T1000 (cell line): ENCODE measurements at places on chromosomes 2 and 18.

DNA sequence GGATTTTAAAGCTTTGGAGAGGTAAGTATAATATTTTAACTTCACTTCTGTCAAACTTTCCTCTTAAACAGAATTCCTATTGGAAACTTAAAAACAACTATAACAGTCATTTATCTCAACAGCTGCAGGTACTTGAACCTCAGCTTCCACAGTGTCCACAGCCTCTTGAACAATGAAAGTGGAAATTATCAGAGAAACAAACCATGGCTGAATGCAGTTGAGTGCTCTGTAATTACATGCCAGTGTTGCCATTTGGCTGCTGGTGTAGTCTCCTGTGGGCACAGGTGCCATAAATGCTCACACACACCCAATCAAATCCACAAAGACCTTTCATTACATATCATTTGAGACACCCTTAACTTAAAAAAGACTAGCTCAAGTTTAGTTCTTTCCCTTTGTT is 125.1 kb downstream of the CPS1 start:
- no peak for DNase-seq

GRCh38 chr2:26605195-26605998 is 35.8 kb downstream of the CIB4 start:
- DNase-seq = no peak

DNA sequence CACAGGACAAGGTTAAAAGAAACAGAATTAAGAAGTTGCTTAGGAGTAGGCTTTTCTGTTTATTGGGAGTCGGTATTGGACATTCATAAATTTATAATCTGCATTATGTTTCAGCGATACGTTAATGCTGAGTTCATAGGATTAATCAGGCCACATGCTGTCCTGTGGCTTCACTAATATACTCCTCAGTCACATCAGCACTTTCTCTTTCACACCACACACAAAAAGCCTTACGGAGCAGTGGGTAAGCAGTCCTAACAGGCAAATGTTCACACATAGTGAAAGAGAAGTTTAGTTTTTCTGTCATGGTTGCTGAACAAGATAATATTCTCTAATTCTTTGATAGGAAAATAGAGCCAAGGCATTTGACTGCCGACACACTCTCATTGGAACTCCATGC is 411.7 kb upstream of the RAB12 start:
- no peak for DNase-seq

GRCh38 chr2:207397917-207398655 is 131.7 kb upstream of the CREB1 start:
- no peak for DNase-seq

- no peak for DNase-seq
Observed at GRCh38 chr2:132690664-132691303, 20.8 kb upstream of the LYPD1 start.

- DNase-seq = no peak
Observed at GRCh38 chr18:9792565-9793245, 84.6 kb downstream of the RAB31 start.

GRCh38 chr2:223075301-223076270 is 23.6 kb downstream of the KCNE4 start:
- no peak for DNase-seq

DNA sequence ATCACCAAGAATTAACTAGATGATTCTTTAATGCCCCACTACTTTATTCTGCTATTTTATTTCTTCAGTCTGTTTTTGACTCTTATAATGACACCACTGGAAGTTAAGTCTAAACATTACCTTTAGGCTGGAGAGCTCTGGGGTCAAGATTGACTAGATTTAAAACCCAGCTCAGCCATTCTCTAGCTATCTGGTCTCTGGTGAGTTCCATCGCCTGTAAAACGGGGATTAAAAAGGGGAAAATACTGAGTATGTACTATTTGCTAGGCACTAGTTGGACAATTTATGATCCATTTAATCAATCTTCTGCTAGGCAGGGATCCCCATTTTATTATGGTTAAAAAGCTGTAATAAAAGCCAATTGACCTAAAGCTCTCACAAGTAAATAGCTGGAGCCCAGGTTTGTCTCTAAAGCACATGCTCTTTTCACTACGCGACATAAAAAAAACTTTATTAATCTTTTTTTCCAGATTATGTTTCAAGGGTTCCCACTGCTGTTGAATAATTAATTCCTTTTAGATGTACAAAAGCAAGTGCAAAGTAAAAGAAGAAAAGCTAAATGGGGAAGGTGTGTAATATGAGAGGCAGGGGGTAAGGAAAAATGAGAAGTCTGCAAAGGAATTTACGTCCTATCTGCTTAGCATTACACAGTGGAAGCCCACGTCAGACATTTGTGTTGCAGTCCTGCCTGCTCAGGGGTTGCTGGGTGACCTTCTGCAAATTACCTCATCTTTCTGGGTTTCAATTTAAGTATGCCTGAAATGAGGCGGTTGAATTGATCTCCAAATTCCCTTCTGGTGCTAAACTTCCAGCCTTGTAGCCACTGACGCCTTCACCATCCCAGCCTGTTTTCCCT is 918 bp upstream of the NABP1 start:
- no peak for DNase-seq

DNA sequence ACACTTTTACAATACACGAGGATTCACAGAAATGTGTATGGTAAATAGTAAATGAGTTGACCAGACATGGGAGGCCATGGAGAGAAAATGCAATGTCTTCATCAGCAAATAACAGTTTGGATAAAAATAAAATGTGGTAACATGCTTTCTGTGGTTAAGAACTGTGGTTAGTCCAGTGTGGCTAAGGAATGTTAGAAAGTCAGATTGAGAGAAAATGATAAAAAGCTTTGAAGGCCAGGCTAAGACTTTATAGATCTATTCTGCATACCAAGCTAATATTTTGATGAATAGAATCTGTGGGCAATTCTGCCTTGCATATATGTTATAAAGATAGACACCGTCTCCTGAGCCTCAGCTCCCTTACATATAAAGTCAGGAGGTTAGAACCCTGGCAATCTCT is 215.9 kb downstream of the SOX11 start:
- DNase-seq = no peak

DNA sequence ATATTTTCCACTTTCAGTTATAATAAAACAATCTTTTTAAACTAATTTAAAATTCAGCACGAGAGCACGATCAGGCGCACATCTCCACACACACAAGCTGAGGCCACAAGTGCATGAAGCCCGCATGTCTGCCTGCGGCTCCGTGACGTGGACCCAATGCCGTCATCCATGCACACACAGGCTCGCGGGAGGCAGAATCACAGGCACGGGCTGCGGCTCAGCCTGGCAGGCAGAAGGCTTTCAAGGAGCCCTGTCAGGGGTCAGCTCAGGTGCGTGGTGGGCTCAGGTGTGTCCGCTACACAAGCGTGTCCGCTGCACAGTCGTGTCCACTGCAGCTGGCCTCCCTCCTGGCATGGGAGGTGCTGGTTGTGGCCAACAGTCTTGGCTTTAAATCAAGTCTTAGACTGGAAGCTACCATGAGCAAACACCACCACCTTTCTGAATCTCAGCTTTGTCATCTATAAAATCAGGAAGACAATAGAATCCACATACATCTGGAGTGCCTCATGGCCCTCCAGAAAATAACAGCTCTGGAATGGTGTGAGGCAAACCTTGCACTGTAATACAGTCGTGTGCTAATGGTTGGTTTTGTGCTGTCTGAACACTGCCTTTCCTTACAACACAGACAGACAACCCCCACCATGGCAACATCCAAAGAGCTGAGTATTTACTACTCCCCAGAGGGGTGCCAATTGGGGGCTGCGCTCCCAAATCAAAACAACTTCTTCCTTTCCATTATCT is 210.1 kb downstream of the NDUFA10 start:
- no peak for DNase-seq

DNA sequence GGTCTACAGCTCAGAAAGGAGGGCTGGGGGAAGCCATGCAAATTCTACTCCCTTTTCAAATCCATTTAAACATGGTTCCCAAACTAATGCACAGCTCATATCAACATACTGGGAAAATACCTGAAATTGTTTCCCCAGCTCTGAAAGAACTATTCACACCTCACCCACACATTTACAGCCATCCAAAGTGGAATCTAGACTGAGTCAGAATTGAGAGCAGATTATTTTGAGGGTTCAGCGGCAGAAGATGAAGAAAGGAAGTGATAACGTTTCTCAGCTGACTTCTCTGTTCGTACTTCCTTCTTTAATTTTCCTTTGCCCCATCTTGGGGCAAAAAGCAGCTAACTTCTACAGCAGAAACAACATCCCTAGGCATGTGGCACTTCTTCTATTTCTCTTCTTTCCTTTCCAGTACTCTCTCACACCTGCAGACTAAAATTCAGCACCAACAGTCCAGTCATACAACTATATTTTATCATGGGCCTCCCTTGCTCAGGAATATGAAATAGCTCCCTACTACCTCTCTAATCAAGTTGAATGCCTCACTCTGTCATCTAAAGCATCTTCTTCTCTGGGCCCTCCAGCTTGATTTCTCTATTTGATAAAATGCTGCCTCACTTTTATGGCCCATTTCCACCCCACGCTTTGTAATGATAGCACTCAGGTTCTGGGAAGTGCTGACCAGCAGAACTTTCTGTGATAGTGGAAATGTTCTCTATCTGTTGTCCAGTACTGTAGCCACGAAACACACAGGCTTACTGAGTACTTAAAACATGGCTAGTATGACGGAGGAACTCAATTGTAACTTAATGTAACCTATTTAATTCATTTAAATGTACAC is 35.9 kb downstream of the ARHGAP25 start:
- DNase-seq = no peak

DNA sequence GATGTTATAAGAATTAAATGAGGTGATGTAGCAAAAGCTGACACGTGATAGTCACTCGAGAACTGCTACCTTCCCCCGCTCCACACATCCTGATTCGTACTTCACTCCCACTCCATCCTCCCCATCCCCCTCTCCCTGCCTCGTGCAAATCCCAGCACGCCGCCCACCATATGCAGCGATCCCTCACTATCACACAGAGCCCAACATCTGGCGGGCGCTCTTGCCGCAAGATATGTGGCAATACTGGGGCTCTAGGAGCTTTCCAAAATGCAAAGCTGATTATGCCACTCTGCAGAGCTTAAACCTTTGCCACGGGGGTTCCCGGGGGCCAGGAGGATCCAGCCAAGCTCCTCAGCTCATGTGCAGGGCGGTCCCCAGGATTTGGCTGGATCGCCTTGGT is 37.4 kb downstream of the DNMT3A start:
- DNase-seq = no peak

GRCh38 chr18:35474884-35475283 is 22.9 kb downstream of the INO80C start:
- no peak for DNase-seq

DNA sequence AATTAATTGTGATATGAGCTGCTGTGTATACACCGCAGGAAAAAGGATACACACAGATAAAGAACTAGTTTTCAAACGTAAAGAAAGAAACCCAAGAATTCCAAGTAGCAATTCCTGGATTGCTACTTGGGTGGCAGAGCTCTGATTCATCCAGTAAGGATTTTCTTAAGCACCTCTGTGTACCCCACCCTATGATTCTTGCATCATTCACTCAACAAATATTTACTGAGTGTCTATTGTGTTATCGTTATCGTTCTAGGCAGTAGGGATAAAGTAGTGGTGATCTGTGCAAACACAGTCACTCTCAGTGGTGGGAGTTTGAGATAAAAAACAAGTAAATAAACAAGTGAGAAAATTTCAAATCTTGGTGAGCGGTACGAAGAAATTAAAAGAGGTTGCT is 4.9 kb upstream of the TMEM200C start:
- DNase-seq = no peak

DNA sequence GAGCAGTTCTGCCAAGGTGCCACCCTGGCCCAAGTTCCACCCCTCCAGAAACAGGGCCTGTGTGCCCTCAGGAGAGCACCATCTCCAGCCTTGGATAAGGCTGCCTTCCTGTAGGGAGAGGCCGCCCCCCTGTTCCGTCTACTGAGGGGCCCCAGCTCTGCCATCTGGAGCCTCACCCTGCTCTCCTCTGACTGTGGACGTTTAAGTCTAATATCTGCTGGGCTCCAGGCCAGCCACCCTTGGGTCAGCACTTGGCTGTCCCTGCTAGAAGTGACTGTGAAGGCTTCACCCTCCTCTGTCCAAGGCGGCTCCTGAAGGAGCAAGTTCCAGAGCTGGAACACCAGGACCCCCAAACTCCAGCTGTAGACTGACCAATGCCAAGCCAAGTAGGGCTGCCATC is 26.3 kb downstream of the RHOB start:
- no peak for DNase-seq

- DNase-seq = no peak
Observed at GRCh38 chr2:182134201-182134600, 148.5 kb downstream of the PPP1R1C start.

GRCh38 chr2:46041434-46041833 is 255.8 kb upstream of the EPAS1 start:
- no peak for DNase-seq

- DNase-seq = no peak
Observed at GRCh38 chr2:109374548-109375130, 239.1 kb downstream of the SEPTIN10 start.

GRCh38 chr18:49096021-49096420 is 145.3 kb upstream of the SMAD7 start:
- DNase-seq = no peak

DNA sequence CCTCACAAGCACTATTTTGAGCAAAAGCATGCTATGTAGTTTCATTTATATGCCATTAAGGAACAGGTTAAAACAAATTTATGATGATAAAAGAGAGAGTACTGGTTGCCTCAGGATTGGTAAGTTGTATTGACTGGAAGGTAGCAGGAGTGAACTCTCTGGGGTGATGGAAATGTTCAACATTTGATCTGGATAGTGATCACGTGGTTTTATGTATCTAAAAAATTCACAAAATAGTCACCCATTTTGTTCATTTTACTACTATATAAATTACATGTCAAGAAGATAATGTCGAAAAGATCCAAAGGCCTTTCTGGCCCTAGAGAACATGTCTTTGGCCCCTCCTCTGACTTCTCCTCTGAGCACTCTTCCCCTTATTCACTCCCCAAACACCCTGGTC is 10.4 kb upstream of the RAPGEF4 start:
- no peak for DNase-seq

- no peak for DNase-seq
Observed at GRCh38 chr2:189829102-189829833, 45.0 kb downstream of the PMS1 start.

- no peak for DNase-seq
Observed at GRCh38 chr2:207122651-207123334, 43.0 kb downstream of the KLF7 start.

- no peak for DNase-seq
Observed at GRCh38 chr2:16478434-16479210, 187.0 kb downstream of the CYRIA start.

- DNase-seq = no peak
Observed at GRCh38 chr2:134625311-134625710, 93.5 kb downstream of the TMEM163 start.
